ENCODE measurements at places on chromosomes 1 and 21.

- no peak for DNase-seq
Observed at GRCh38 chr1:16720351-16721223, 19.7 kb upstream of the RNU1-4 start.

DNA sequence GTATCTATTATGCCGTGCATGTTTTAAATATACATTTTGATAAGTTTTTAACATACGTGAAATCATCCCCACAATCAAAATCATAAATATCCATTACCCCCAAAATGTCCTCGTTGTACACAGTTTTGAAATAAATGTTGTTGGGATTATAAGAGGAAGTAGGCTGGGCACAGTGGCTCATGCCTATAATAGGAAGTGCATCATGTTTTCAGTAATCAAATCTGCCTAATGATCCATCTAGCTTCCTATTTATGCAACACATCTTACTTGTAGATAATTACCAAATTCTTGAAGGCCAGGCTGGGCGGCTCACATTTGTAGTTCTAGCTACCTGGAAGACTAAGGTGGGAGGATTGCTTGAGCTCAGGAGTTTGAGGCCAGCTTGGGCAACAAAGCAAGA is 15.0 kb upstream of the IFNGR2 start:
- no peak for DNase-seq

DNA sequence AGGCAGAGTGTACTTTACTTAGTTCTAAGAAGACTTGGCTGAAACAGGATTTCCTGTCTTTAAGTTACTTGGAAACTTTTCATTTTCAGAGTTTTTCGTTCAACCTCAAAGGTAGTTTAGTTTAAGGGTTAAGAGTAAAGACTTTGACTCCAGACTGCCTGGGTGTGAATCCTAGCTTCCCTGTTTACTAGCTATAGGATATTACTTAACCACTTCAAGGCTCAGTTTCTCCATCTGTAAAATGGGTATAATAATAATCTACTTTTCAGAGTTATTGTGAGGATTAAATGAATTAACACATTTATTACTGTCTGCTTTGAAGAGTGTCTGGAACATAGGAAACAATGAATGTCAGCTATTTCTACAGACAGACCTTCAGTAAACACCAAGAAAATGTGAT is 30.0 kb downstream of the ZNHIT6 start:
- no peak for DNase-seq

- no peak for DNase-seq
Observed at GRCh38 chr1:84773195-84773594, 82.9 kb upstream of the SSX2IP start.

DNA sequence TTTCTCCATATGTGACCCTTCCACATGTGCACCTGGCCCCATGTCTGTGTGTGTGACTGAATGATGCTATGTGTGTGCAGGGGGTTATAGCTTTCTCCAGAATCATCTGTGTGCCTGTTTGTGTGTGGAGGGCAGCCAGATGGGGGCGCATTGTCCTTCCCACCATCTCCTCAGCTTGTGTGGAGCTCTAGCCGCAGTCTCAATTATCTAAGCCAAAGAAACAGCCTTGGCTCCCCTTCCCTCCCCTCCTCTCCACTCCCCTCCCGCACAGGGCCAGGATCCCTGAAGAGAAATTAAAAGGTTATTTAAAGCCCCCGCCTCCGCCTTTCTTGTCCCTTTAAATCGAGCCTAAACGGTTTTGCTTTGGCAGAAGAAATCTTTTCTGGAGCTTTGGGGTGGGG is 1.8 kb upstream of the DMBX1 start:
- no peak for DNase-seq
